Lung (tissue), 17 donors: ENCODE measurements at places on chromosomes 7 and 10. TPM values are rescaled to one million over a fixed set of nuclear protein-coding genes. Genes with fewer than 3 reads are reported as not detected.

The TAX1BP1 gene
- 74.0 TPM for polyA plus RNA-seq

The VAX1 gene
- polyA plus RNA-seq = not detected

The SPAM1 gene
- polyA plus RNA-seq = not detected

The CNPY1 gene
- not detected for polyA plus RNA-seq

The CLRN3 gene
- 0.12 TPM for polyA plus RNA-seq

The PARG gene
- polyA plus RNA-seq = 11.1 TPM

The SP8 gene
- polyA plus RNA-seq = not detected

The SPAG6 gene
- polyA plus RNA-seq = 12.2 TPM

The FAM25C gene
- polyA plus RNA-seq = not detected

The MGMT gene
- 9.9 TPM for polyA plus RNA-seq

The SLC39A12 gene
- 0.03 TPM for polyA plus RNA-seq

The SORCS1 gene
- 0.04 TPM for polyA plus RNA-seq

The CD36 gene
- 40.1 TPM for polyA plus RNA-seq

The MAP3K8 gene
- polyA plus RNA-seq = 37.0 TPM

The ATOH7 gene
- polyA plus RNA-seq = 0.02 TPM

The BAG3 gene
- 27.5 TPM for polyA plus RNA-seq

The MBL2 gene
- polyA plus RNA-seq = not detected

The TAS2R41 gene
- polyA plus RNA-seq = not detected

The MICALL2 gene
- polyA plus RNA-seq = 31.8 TPM

The GHRHR gene
- polyA plus RNA-seq = 0.38 TPM

The TPST1 gene
- polyA plus RNA-seq = 7.2 TPM

The MEIG1 gene
- 1.5 TPM for polyA plus RNA-seq

The IDI2 gene
- 0.08 TPM for polyA plus RNA-seq

The CCSER2 gene
- 9.4 TPM for polyA plus RNA-seq
